Tongue (tissue), 3 donors: ENCODE measurements at places on chromosomes 6 and 20. TPM values are rescaled to one million over a fixed set of nuclear protein-coding genes. Genes with fewer than 3 reads are reported as not detected.
A peak's percentile ranks its signal among the peaks of the same experiment; 100 is the strongest.

Gene TCF21
- 0.31 TPM for total RNA-seq

Gene CST2
- total RNA-seq: not detected

Gene C6orf52
- total RNA-seq: not detected

Gene RNF182
- total RNA-seq: 0.51 TPM

GRCh38 chr6:34950849-34951248, 61.8 kb downstream of the ANKS1A start:
- DNase-seq: peak; percentile 42

GRCh38 chr6:7334685-7335084, 21.7 kb upstream of the SSR1 start:
- no peak for DNase-seq

- DNase-seq: no peak
Measured at GRCh38 chr6:25888626-25889025, 14.6 kb upstream of the SLC17A3 start.

DNA sequence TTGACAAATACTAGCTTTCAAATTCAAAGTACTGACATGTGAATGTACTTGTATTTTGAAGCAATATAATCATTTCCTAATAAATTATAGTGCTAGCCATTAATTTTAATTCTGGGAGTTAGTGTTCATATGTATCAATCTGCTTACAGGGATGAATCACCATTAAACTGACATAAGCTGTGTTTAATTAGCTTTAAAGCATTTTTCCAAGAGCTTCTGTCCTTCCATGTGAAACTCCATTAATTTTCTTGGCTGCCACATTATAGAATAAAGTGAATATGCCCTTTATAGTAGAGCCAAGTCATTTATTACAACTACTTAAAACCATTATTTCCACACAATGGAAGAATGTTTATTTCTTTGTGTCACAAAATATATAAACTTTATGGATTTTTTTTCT, 150.8 kb downstream of the COL21A1 start:
- DNase-seq: no peak
